ENCODE measurements at places on chromosomes 5 and 9.

DNA sequence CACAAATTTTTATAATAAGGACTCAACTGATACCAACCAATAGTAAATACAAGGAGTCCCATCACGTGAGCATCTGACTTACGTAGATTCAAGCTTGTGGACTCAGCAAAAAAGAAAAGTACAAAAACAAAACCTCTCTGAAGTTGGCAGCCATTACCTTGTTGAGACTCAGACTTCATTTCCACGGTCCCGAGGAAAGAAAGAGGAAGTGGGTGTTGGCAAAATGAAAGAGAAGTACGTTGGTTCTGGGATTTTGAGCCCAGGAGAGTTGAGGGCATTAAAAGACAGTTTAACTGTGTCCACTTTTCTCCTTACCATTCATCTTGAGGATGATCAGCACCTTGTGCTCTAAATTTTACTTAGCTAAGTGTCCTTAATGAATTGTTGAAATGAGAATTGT, 26.7 kb downstream of the NCBP1 start:
- DNase-seq = no peak

- DNase-seq = no peak
Observed at GRCh38 chr5:127685662-127686061, 17.5 kb upstream of the CCDC192 start.

DNA sequence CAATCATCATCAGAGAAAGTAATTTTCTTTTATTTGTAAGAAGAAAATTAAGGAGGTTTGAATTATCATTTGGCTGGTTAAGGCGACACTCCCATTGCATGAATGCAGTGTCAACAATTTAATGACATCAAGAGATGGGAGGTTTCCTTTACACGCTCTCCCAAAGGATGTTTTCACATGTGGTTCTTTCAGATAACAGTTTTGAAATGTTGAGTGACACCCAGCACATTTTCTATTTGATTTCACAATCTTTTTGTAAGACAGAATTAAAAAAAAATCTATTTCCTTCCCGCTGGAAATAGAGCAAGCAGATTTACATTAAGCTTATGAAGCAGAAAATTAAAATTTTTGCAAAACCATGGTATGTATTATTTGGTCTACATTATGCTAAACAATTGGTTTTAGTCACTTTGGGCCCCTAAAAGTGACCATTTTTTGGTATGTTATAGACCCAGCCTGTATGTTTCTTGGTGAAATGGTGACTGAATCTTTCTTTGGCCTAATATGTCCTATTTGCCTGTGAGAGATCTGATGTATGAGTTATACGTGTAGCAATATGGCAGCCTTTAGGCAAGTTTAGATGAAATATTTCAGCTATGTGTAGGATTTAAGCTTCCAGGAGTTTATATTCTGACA, 18.9 kb upstream of the ANKRD55 start:
- DNase-seq = no peak

GRCh38 chr5:101608322-101608721, 687.8 kb downstream of the SLCO4C1 start:
- DNase-seq = no peak

DNA sequence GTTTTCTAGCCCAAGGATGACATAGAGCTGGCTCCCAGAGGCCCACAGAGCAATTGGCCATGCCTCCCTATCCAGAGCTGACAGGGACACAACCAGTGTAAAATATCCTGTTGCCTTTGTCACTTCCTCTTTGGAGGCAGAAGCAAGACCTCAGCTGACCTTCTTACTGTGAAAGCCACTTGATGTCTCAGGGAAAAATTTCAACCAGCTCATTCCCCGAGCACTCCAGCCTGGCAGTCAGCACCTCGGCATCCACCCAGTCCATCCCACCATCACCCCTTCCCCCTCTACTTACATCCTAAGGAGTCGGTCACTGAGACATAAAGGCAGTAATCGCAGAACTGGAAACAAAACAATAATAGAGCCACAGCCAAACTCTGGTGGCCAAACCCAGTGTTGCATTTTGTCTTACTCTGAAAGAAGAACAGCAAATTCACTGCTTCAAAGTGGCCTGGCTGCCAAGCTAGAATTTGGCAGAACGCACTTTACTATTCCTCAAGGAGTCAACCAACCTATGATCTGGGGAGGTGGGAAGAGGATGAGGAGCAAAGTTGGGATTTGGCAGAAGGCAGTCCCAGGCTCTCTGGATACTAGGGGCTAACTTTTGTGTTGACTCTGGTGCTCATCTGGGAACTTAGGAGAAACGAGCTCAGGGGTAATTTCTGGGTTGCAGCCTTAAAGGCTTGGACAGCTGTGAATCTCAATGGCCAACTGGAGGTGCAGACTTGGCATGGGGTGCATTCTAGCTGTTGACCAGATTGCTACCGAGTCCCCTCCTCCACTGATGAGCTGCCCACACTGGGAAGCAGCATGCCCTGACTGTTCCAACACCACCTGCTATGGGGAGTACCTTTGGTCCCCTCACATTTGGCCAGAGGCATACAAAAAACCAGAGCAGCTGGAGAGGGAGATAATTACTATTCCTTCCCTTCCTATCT, 13.6 kb downstream of the NIPAL4 start:
- no peak for DNase-seq

- DNase-seq = no peak
Observed at GRCh38 chr5:171630350-171631065, 155.1 kb upstream of the SMIM23 start.

All from CD4-positive, alpha-beta T cell treated with Interferon gamma for 1 hour (primary cell).